ENCODE measurements at places on chromosomes 3 and 15. TPM values are rescaled to one million over a fixed set of nuclear protein-coding genes. Genes with fewer than 3 reads are reported as not detected.

ESYT3 gene
- 2.8 TPM for total RNA-seq

MAGI1 gene
- 83.9 TPM for total RNA-seq

GOLGA6D gene
- total RNA-seq = not detected

PLXNB1 gene
- total RNA-seq = 314 TPM

SLCO2A1 gene
- 69.1 TPM for total RNA-seq

DNA sequence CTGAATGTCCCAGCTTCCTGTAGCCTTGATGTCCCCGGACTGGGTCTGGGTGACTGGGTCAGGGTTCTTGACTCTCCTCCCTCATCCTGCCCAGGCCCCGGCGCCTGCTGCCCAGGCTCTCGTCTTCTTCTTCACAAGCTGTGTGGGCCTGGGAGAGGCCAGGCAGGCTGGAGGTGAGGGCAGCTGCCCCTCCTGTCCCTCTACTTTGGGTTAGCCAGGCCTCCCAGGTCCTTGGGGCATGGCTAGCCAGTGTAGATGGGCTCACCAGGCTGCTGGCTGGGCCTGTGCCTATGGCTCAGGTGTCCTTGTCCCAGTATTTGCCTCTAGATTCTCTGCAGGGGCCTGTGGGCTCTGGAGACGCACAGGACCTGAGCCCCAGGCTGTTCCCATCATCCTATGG lies 31.8 kb downstream of the TKT start:
- no peak for DNase-seq

- no peak for DNase-seq
Measured at GRCh38 chr15:76181705-76182107, 121.9 kb downstream of the TMEM266 start.

GRCh38 chr3:27666708-27667107 lies 55.4 kb downstream of the EOMES start:
- no peak for DNase-seq

- DNase-seq = peak; percentile 16
Measured at GRCh38 chr15:74548241-74548640, 7.2 kb downstream of the ARID3B start.

DNA sequence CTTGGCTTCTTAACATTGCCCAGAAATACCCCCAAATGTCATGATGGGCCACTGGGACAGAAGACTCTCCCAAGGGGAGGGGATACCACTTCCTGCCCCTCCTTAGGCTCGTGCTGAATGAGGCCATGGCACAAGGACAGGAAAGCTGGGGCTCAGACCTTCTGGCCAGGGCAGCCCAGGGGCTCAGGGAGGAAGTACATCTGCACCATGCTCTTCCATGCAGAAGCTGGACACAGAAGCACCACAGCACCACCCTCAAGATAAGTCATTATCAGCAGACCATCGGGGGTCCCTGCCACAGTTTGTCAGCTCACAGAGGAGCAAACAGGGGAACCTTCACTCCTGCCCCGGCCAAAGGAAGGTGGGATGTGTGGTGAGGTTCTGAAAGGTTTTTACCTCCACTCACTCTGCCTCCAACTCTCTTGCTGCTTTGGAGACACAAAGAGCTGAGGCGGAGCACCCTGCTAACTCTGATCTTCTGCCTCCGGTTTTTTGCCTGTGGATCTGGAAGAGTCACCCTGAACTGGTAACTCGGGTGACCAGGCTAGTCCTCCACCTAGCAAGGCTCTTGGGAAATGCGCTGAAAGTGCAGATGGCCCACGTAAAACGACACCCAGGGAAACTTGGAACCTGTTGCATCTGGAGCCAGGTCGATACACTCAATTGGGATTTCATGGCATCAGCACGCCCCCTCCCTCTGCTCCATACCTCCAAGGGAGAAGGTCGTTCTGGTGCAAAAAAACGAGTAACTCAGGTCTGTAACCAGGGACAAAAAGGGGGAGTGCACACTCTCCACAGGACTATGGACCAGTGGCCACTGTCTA lies 8.3 kb downstream of the BMF start:
- DNase-seq = peak; percentile 64

GRCh38 chr3:47731061-47731460 lies 50.6 kb downstream of the SMARCC1 start:
- DNase-seq = no peak

- DNase-seq = peak; percentile 40
Measured at GRCh38 chr3:66497985-66498671, 2.7 kb downstream of the LRIG1 start.

GRCh38 chr3:134708671-134709070 lies 57.8 kb upstream of the KY start:
- DNase-seq = no peak

- DNase-seq = no peak
Measured at GRCh38 chr3:154952553-154952952, 127.6 kb upstream of the MME start.

GRCh38 chr3:142892714-142893113 lies 3.8 kb upstream of the PCOLCE2 start:
- no peak for DNase-seq

DNA sequence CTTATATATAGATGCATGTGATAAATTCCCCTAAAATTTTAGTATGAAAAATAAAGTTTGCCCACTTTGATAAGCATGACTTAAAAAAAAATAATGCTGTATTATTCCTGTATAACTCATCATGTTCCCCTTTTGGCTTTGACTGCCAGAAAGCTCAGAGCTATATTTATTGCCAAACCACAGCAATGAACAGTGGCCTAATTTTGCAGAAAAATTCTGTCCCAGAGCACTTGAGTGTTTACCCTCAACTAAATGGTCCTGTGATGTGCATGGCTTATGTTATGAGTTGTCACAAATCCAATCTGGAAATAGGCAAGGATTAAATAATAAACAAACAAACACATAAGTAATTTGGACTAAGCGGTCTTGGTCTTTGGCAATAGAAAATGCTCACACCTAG lies 276.7 kb downstream of the SLC9A9 start:
- DNase-seq = no peak

DNA sequence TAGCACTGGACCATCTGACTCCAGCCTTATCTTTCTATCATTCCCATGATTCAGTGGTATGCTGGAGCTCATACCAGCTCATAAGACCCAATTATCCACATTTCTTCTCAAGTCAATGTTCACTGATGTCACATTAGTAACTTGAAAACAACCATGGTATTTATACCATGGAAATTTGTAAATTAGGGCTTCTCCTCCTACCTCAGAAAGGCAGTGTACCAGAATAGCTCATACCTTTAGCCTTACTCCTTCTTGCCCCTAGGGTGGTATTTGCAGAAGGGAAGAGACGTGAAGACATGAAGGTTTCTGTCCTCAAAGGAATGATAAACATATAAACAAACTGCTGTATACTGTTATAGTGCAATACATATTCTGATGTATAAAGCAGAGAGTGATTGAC lies 114.2 kb downstream of the NEK11 start:
- no peak for DNase-seq

- DNase-seq = no peak
Measured at GRCh38 chr3:71987089-71987735, 202.3 kb upstream of the PROK2 start.

GRCh38 chr3:177335728-177336127 lies 138.4 kb upstream of the TBL1XR1 start:
- peak; percentile 17 for DNase-seq

DNA sequence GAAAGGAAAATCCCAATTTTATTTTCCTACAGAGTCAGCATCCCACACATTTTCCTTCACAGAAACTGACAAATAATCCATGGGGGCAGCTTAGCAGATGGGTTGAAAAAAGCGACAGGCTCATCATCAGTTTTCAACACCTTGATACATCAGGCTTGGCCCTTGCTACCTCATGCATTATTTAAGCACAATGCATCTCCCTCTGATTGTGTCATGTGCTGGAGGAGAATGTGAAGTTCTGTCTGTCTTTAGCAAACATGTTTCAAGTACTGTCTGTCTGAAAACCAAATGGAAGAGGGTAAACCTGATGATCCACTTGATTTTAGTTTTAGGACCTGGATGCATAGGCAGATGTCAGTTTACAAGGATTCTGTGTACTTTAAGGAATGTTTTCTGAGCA lies 128.6 kb upstream of the ADAMTS9 start:
- no peak for DNase-seq

GRCh38 chr15:100042558-100042957 lies 299.2 kb downstream of the ADAMTS17 start:
- DNase-seq = no peak

DNA sequence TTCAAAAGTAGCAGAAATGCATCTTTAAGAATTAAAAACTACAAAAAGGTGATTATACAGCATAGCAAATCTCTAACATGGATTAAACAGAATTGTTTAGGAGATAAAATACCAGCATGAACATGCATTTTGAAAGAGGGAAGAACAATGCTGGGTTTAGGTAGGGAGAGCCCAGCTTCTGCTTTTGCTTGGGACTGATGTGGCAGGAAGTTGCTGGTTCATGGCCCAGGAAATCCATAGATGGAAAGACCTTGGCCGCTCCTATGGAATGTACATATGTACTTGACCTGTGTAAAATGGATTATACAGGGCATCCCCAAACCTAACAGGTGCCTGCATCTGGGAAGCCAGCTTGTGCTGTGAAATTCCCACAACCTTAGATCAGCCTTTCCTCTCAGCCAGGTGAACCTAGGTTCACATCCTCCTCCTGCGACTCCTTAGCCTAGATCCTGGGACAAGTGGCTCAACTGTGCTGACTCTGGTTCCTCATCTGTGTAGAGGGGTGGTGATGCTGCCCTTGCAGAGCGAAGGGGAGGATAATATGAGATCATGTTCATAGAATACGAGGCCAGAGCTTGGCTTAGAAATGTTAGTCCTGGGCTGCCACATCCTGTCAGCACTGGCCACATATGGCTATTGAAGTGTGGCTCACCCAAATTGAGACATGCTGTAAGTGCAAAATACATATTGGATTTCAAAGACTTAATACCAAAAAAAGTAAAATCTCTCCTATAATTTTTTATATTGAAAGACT lies 47.0 kb upstream of the PLXNA1 start:
- DNase-seq = no peak

DNA sequence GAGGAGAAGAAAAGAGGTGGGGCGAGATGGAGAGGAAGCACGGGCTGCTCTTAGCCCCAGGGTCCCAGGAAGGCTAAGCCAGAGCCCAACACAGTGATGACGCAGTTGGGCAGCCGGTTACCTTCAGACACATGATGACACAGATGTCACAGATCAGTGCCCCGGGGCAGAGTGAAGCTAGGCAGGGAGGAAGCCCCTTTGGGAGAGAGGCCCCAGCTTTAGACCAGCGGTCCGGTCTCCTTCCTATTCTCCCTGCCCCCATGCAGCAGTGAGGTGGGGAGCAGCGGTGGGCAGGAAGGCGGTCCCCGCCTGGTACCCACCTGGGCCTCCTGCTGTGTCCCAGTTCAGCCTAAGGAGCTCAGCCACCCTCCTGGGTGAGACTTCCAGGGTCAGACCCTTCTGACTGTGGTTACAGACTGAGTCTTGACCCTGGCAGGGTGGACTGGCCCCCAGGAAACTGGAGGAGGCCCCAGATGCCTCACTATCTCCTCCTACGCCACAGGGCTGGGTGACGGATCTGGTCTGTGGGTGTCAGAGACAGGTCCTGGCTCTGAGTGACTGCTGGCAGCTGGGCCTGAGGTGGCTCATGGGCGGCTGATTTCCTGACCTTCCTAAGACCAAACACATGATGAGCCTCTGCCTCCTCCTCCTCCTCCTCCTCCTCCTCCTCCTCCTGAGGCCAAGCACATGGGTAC lies 38.8 kb upstream of the LINGO1 start:
- no peak for DNase-seq

DNA sequence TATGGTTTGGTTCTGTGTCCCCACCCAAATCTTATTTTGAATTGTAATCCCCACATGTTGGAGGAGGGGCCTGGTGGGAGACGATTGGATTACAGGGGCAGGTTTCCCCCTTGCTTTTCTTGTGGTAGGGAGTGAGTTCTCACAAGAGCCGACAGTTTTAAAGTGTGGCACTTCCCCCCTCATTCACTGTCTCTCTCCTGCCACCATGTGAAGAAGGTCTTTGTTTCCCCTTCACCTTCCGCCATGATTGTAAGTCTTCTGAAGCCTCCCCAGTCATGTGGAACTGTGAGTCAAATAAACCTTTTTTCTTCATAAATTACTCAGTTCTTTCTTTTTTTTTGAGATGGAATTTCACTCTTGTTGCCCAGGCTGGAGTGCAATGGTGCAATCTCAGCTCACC lies 124.9 kb downstream of the IQCH start:
- no peak for DNase-seq

DNA sequence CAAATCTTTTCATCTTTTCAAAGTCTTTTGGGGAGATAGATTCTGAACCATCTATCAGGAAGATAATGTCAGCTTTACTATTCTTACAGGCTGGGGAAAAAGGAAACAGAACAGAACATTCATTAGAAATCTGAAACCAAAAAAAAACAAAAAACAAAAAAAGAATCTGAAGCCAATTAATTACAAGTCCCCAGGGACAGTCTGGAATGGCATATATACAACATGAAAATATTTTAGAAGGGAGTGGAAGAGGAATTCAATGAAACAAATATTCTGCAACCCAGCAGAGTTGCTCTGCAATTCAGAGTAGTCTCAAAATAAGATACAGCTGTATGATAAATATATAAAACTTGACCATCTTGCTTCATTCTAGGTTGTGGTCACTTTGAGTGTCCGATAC lies 41.7 kb upstream of the CAPN7 start:
- DNase-seq = no peak

DNA sequence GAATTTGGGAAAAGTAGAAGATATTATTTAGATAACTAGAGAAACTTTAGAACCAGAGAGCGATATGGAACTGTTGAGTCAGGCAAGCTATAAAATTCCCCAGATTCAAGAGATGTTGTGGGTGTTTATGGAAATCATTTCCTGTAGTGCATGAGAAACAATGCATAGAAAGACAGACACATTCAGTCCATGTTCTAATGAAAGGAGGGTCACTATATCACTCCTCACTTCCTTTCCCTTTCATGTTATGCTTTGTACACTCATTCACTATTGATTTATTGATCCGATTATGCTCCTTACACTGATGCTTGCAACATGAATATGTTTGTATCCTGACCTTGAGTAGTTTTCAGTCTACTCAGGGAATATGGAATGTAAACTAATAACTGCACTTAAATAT lies 1459.9 kb upstream of the ALCAM start:
- no peak for DNase-seq

DNA sequence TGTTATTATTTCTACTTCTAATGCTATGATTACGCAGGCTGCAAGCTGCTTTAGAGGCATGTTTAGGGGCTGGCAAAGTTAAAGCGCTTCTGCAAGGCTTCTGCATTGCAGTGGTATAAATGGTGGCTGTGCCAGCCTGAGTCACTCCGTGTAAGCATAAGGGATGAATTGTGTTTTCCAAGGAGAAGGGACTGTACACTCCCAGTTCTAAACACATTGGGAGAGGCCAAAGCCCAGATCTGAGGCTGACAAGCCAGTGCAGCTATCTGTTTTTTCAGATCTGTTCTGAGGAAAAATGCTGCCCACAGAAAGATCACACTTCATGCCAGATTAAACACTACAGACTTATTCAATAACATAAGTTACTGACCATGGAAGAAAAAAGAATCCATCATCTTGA lies 83.8 kb downstream of the PRICKLE2 start:
- DNase-seq = peak; percentile 42

DNA sequence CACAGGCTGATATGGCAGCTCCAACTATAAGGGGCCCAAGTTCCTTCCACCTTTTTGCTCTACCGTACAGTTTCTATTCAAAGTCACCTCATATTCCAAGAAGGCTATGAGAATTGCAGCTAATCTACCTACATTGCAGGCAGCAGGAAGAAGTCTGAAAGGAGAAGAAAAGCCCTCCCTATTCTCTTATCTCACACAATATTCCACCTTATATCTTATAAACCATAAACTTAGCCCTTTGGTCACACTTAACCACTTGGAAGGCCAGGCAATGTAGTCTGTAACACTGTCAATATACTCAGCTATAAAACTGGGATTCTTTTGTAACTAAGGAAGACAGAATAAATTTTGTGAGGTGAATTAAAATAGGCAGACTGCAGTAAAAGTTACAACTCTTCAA lies 54.9 kb downstream of the TBC1D5 start:
- no peak for DNase-seq
